Kidney (tissue), 22 donors: ENCODE measurements at places on chromosomes 12 and 14. TPM values are rescaled to one million over a fixed set of nuclear protein-coding genes. Genes with fewer than 3 reads are reported as not detected.

The MDP1 gene
- polyA plus RNA-seq = 55.4 TPM

The AMHR2 gene
- not detected for polyA plus RNA-seq

The TMEM119 gene
- polyA plus RNA-seq = 4.1 TPM

The RTN1 gene
- polyA plus RNA-seq = 4.5 TPM

The SPTLC2 gene
- 17.0 TPM for polyA plus RNA-seq

- DNase-seq = no peak
These were observed 7.4 kb downstream of the MAP4K5 start for GRCh38 chr14:50524731-50525515.

DNA sequence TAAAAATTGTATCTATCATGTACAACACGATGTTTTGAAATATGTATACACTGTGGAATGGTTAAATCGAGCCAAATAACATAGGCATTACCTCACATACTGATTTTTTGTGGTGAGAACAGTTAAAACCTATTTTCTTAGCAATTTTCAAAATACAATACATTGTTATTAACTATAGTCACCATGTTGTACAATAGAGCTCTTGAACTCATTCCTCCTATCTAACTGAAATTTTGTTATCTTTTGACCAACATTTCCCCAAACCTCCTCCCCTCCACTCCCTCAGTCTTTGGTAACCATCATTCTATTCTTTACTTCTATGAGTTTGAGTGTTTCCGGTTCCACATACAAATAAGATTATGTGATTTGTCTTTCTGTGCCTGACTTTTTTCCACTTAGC, 6.8 kb upstream of the SLC38A2 start:
- no peak for DNase-seq

GRCh38 chr12:29944269-29945000, 160.7 kb upstream of the TMTC1 start:
- DNase-seq = no peak

DNA sequence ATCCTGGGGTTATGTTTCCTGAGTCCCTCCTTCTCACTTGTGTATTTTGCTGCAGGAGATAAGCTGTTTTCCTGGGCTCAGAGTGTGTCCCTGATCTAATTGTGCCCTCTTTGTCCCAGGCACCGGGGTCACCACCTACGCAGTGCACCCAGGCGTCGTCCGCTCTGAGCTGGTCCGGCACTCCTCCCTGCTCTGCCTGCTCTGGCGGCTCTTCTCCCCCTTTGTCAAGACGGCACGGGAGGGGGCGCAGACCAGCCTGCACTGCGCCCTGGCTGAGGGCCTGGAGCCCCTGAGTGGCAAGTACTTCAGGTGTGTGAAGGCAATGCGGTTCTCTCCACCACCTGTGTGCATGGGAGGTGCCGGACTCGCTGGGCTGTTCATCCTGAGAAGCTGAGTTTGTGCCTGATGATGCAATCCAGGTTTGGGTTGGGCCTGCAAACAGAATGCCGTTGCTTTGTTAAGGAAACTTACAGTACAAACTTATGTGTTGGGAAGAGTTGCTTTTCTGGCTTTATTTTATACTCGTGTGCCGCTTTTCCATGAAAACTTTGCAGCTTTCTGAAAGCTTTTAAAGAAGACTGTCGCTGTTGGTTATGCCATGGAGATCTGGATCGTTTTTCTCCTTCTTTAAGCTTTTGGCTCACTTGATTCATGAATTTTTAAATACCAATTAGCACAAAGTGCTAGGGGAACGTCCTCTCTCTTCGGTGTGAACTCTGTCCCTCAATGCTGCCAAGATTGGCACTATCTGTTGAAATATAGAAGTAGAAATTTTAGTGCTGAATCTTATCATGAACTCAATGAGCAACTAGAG, 27.6 kb downstream of the RDH12 start:
- peak; percentile 37 for DNase-seq

DNA sequence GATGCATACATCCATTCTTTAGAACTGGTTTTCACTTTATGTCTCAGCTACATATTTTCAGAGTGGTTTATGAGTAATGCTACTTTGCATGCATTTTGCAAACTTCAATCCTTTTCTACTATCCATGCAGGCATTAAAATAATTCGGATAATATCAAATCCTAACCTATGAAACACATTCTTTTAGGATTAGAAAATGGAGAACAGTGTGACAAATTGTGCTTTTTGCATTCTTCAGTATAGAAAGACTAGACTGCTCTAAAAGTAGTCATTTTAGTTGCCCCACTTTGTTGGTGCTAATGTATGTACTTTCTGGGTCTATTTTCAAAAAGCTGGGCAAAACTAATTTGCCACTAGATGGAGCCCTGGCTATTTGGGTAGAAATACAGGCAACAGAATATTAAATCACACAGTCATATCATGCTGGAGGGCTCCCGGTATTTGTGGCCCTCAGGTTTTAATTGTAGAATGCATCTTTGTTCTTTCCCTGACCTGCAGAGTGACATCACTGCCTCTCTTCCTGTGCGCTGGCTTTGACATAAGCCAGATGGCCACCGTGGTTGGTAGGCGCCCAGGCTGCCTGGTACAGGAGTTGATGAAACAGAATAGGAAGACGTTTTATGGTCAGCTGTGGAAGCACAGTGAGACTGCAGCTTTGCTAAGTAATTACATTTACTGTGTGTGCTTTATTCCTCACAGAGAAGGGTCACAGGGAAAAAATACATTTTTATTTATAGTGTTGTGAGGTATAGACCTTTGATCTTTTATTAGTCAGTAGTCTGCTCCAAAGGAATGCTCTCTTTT, 28.1 kb downstream of the MSRB3 start:
- DNase-seq = no peak

DNA sequence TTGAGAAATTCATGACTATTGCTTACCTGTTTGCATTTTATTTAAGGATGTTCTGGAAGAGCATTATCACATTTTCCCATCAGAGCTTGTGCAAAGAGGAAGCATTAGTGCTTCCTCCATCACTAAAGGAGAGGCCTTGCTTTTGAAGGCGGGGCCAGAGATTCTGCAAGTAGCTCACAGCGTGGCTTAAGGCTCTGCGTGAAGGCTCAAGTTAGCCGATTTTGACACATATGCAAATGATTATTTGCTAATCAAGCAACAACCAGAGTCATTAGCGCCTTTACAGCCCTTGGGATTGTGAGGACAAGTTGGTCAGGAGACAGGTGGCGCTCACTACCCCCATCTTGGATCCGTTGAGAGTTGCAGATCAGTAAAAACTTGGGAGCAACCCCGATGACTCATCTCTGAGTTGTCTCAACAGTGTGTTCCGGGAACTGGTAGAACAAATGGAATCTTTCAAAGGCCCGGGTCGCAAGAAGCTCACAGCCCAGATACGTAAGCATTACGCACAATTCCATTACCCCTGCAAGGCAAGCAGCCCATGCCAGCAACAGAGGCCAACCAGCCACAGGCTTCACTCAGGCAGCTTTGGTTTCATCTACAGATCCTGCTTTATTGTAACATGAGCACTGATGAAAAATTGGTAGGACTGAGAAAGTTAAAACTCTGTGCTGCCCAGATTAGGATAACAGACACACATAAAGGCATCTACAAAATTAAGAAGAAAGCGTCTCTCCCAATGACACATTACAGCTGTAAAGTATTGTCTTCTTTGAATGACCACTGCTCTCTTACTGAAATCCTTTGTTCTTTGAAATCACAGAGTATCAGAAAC, 34.9 kb upstream of the SPTSSA start:
- peak; percentile 25 for DNase-seq

DNA sequence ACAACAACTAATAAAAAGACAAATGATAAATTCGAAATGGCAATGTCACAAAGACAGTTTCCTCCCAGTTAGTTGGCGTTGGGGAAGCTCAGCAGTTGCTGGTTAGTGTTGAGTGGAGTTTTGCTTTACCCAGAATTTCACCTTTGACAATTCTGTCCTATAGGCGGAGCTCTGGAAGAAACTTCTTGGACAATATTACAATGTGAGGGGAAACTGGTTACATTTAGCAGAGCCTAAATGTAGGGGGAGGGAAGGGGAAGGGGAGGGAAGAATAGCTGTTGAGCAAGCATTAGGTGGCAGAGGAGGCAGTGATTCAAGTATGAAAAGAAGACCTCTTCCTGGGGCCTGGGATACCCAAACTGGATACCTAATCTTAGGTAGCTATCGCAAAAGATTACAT, 51.4 kb downstream of the BDKRB1 start:
- DNase-seq = no peak

- no peak for DNase-seq
These were observed 405.2 kb upstream of the FLRT2 start for GRCh38 chr14:85124631-85125290.

- no peak for DNase-seq
These were observed 57.9 kb upstream of the FICD start for GRCh38 chr12:108457006-108457733.

DNA sequence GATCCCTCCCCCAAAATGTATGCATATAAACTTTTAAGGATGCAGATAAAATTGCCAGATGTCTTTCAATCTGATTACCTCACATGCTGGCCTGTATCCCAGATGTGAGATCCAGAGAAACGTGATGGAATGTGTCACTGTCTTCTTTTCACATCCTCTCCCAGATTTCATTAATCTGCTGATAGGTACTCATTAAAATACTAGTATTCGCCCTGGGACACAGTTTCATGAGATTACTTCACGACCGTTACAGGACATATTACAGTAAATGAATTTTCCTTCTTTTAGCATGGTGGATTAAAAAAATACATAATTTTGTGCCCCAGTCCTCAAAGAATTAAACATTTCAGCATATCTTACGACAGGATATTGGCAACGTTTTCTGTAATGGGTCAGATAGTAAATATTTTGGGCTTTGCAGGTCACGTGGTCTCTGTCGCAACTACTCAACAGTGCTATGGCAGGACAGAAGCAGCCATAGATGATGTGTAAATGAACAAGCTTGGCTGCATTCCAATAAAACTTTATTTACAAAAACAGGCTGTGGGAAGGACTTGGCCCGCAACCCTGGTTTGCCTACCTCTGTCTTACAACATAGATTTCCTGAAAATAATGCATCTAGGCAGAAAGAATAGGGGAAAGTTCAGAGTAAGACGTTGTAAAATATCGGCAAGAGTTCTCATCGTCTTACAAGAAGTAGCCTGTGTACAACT, 156.0 kb upstream of the DIO3 start:
- no peak for DNase-seq

GRCh38 chr12:7555752-7556151, 52.2 kb upstream of the CD163 start:
- no peak for DNase-seq

GRCh38 chr14:30658645-30659044, 36.5 kb downstream of the SCFD1 start:
- DNase-seq = no peak

DNA sequence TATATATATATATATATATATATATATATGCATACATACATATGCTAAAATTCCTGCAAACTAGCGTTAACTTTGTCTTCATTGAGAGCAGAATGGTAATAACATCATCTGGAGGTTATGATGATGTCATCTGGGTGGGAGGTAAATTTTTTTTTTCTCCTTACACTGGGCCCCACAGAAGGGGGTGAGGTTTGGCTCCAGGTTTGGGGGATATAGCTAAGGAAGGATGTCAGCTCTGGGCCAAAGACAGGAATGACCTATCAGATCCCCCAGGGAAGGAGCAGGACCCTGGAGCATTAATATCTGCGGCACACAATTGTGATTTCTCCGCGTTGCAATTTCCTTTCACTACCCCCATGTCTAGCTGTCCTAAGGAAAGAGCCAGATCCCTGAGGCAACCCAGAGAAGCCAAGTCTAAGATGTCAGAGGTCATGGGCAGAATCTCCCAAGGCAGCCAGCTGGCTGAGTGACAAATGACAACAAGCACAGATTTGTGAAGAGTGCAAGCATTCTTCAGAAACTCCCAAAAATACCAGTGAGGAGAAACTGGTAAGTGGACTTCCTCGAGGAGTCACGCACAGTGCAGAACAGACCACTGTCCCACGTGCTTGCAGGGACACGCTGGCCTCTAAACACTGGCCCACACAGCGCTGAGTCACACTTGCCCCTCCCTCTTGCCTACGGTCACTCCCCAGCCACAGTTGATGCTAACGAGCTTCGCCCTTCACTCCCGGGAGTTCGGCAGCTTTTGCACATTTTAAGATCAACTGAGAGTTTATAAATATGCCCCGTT, 9.9 kb downstream of the UBC start:
- peak; percentile 96 for DNase-seq

- DNase-seq = no peak
These were observed 67.6 kb downstream of the ARF6 start for GRCh38 chr14:49960453-49960852.
